PC-9 (cell line): ENCODE measurements at places on chromosomes 4 and X. TPM values are rescaled to one million over a fixed set of nuclear protein-coding genes. Genes with fewer than 3 reads are reported as not detected.

DNA sequence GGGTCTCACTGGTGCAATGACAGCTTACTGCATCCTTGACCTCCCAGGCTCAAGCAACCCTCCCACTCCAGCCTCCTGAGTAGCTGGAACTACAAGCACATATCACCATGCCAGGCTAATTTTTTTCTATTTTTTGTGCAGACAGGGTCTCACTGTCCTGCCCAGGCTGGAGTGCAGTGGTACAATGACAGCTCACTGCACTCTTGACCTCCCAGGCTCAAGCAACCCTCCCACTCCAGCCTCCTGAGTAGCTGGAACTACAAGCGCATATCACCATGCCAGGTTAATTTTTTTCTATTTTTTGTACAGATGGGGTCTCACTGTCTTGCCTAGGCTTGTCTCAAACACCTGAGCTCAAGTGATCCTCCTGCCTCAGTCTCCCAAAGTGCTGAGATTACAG is 74.0 kb downstream of the GASK1B start:
- peaks cover 17% of the 10 kb centered on the region for H3K4me1 ChIP-seq

Gene FGFBP2
- total RNA-seq: not detected in 2 replicates

DNA sequence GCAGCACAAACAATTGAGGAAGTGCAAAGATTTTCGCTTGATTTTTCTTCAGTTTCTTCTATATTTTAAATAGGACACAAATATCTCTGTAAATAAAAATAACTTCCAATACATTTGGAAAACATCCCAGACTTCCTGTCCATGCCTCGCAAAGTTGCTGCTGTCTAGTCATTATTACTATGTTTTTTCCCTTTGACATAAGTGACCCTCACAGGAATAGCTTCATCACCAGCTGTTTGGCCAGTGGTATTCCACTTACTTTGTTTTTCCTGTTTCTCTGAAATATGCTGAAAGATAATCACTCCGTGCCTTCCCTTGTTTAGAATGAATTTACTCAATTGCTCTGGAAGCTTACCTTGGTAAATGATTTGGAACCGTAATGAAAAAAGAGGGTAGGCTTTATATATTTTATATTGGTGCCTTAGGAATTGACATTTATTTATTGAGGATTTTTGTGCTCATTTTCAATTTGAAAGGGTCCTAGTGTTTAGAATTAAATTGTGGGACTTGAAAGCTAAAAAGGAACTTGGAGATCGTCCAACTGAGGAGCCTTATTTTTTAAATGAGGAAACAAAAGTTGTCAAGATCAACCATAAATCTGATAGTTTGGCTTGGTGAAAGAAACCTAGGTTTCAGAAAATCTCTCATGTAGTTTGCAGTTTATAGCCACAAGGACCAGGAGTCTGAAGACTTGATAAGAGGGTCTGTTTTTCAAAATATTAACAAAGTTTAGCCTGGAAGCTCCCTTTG is 65.6 kb downstream of the CDKL5 start:
- H3K4me3 ChIP-seq: no peak overlapping the region
- H3K4me1 ChIP-seq: no peaks in the 10 kb centered on the region
- no peak overlapping the region for H3K27ac ChIP-seq
- no peaks in the 10 kb centered on the region for H3K27me3 ChIP-seq
- no peaks in the 10 kb centered on the region for H3K36me3 ChIP-seq

DNA sequence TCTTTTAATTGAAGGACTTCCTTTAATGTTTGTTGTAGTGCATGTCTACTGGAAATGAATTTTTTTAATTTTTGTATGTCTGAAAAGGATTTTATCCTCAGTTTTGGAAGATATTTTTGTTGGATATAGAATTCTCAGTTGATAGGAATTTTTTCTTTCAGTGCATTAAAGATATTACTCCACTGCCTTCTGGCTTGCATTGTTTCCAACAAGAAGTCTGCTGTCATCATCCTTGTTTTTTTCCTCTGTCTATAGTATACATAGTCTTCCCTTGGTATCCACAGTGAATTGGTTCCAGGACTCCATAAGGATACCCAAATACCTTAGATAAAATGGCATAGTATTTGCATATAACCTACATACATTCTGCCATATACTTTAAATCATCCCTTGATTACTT is 33.5 kb downstream of the SCD5 start:
- no peaks in the 10 kb centered on the region for H3K27me3 ChIP-seq
- H3K27ac ChIP-seq: no peak overlapping the region
- H3K4me3 ChIP-seq: no peak overlapping the region
- no peak for DNase-seq
- H3K36me3 ChIP-seq: no peaks in the 10 kb centered on the region

DNA sequence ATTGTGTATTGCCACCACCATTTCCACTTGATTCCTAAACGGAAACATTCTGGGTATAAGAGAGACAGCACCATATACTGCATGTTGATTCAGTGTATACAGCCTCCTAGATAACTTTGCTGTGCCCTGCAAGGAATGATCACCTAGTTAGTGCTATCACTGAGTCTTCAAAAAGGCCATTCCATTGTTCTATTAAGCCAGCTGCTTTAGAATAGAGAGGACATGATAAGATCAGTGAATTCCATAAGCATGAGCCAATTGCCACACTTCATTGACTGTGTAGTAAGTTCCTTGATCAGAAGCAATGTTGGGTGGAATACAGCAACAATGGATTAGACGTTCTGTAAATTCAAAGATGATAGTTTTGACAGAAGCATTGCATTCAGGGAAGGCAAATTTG is 1047.3 kb downstream of the PCDH18 start:
- no peak overlapping the region for H3K4me3 ChIP-seq
- no peaks in the 10 kb centered on the region for H3K4me1 ChIP-seq
- no peak overlapping the region for H3K27ac ChIP-seq
- no peak for DNase-seq
- H3K36me3 ChIP-seq: no peaks in the 10 kb centered on the region
- no peaks in the 10 kb centered on the region for H3K27me3 ChIP-seq

DNA sequence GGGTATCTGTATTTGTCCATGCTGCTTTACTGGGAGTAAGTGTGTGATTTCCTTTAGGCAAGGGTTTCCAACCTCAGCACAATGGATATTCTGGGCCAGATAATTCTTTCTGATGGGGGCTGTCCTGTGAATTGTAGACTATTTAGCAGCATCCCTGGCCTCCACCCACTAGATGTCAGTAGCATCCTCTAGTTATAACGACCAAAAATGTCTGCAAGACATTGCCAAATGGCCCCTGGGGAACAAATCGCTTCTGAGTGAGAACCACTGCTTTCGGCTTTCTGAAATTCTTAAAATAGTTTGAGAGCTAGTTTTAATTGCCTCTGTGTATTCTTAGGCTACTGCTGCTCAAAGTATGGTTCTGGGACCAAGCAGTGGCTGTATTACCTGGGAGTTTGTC is 81.2 kb upstream of the GPM6B start:
- no peak for DNase-seq
- H3K27me3 ChIP-seq: no peaks in the 10 kb centered on the region
- no peaks in the 10 kb centered on the region for H3K36me3 ChIP-seq
- H3K4me1 ChIP-seq: no peaks in the 10 kb centered on the region
- no peak overlapping the region for H3K4me3 ChIP-seq

DNA sequence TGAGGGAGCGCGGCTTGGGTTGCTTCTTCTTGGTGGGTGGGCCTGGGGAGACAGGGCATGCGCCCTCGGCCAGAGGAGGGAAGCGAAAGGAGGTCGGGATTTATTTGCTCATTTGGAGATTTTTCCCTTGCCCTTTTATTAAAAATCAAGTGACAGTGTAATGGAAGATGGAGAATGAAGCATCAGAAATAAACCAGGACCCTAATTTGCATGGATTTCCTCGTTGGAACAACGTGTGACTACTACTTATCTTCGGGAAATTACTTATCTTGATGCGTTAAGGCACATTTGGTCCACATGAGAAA is 709 bp upstream of the CLOCK start:
- no peaks in the 10 kb centered on the region for H3K36me3 ChIP-seq
- H3K27me3 ChIP-seq: no peaks in the 10 kb centered on the region
- peaks cover 41% of the 10 kb centered on the region for H3K4me1 ChIP-seq
- peak overlapping the region; percentile 58 for H3K4me3 ChIP-seq

Gene ARHGAP6
- not detected in 2 replicates for total RNA-seq

GRCh38 chr4:13327991-13328390 is 156.1 kb downstream of the RAB28 start:
- no peaks in the 10 kb centered on the region for H3K36me3 ChIP-seq
- no peak for DNase-seq
- H3K4me3 ChIP-seq: no peak overlapping the region
